ENCODE measurements at places on chromosomes 1 and 21.

DNA sequence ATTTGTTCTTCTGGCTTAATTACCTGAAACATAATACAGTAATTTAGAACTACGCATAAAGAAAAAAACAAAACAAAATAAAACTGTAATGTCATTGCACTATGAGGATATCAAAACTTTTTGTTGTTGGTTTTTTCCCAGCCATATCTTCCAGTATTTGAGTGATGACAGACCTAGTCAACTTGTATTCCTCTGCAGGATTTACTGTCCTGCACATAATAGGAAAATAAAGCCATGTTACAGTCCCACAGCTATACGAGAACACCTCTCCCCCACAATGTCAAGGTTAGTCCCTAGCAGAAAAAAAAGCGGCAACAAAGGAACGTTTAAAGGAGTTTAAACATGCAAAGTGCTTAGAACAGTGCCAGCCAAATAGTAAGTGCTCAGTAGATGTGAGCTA lies 55.3 kb upstream of the PRDX6 start:
- no peak for DNase-seq

- no peak for DNase-seq
Observed at GRCh38 chr1:19650416-19651140, 6.5 kb downstream of the NBL1 start.

DNA sequence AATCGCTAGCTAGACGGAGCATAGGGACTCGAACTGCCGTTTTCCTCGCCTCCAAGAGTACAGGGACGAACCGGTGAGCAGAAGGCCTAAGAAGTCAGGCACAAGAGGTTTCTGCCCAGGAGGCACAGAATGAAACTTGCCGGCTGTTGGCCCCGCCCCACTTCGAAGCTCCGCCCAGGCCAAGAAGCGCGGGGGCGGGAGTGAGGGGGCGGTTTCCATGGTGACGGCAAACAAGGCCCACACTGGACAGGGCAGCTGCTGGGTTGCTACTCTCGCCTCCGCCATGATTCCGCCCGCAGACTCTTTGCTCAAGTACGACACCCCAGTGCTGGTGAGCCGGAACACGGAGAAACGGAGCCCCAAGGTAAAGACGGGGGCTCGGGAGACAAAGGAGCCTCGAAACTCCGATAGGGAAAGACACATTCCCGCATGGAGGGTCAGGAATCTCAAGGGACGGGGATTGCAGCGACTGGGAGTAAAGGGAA lies at the start of gene DNALI1:
Gene DNALI1, plus strand, starts transcription at position 229 of the 485 bp plus-strand sequence. Its CDS starts 55 bp downstream, at position 284.
- DNase-seq, result no peak

DNA sequence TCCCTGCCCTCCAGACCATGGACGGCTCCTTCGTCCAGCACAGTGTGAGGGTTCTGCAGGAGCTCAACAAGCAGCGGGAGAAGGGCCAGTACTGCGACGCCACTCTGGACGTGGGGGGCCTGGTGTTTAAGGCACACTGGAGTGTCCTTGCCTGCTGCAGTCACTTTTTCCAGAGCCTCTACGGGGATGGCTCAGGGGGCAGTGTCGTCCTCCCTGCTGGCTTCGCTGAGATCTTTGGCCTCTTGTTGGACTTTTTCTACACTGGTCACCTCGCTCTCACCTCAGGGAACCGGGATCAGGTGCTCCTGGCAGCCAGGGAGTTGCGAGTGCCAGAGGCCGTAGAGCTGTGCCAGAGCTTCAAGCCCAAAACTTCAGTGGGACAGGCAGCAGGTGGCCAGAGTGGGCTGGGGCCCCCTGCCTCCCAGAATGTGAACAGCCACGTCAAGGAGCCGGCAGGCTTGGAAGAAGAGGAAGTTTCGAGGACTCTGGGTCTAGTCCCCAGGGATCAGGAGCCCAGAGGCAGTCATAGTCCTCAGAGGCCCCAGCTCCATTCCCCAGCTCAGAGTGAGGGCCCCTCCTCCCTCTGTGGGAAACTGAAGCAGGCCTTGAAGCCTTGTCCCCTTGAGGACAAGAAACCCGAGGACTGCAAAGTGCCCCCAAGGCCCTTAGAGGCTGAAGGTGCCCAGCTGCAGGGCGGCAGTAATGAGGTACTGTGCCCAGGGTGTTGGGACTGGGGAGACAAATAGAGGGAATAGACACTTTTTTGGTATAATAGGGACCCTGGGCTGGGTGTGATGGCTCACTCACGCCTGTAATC lies 1.0 kb downstream of the ZBTB48 start:
- no peak for DNase-seq

GRCh38 chr1:226864311-226864710 lies 6.1 kb upstream of the PSEN2 start:
- no peak for DNase-seq

DNA sequence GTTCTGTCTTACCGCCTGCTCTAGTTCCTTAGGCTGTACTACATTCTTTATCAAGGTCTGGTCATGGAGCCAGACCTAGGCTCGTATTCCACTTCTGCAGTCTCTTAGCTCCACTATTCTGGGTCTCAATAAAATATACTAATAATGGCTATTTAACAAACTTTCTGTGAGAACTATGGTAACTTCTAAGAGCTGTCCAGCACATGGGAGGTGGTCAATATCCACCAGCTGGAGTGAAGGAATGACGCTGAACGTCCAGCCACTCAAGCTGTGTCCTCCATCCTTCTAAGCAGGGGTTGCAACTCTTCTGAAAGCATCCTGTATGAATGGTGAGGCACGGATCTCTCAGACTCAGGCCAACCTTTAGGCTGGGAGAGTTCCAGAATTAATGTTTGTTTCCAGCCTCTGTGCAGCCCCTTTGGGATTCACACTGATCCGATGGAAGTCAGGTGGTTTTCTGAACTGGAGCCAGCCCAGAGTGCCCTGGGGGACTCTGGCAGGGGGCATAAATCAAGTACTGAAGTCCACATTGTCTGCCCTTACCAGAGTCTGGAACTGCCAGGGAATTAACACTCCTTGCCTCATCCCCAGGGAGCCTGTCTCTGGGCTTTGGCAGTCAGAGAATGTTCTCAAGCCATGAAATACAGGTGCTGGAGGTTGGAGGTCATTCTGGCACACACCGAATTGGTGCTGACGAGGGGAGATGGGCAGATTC lies 57.4 kb downstream of the BRINP2 start:
- DNase-seq, result no peak

- DNase-seq, result no peak
Observed at GRCh38 chr1:70890408-70890807, 157.2 kb downstream of the PTGER3 start.

GRCh38 chr1:206738370-206739366 lies 31.9 kb upstream of the IL19 start:
- DNase-seq, result no peak

DNA sequence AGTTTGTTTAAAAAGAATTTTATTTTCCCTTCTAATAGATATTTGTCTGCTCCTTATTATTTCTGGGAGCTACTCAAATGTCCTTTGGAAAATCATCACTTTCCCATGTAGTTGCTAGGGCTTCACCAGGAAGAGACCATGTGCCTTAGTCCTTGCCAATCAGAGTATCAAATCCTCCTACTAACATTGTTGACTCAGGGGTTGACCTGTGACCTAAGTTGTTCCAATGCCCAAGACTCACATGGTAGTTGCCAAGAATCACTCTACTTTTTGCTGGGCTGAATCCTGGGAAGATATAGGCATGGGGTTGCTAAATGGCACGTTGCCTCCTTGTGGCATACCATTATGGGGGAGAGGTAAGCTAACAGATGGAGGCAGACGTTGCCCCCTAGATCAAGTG lies 58.2 kb upstream of the FOXD3 start:
- no peak for DNase-seq

- no peak for DNase-seq
Observed at GRCh38 chr1:110595353-110595710, 10.8 kb downstream of the KCNA2 start.

DNA sequence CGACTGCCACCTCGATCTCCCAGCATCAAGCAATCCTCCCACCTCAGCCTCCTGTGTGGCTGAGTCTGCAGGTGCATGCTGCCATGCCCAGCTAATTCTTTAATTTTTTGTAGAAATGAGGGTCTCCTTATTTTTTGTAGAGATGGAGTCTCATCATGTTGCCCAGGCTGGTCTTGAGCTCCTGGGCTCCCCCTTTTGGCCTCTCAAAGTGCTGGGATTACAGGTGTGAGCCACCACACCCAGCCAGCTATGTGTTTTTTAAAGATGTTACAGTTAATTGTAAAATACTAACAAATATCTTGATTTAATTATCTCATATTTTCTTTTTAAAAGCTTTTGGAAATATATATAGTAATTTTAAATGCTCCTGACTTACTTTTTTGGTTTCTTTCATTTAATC lies 181.3 kb upstream of the DMRTA2 start:
- no peak for DNase-seq

- DNase-seq, result no peak
Observed at GRCh38 chr1:56922070-56922469, 43.7 kb downstream of the C8B start.

- no peak for DNase-seq
Observed at GRCh38 chr1:199854686-199855321, 172.7 kb upstream of the NR5A2 start.

GRCh38 chr1:228923973-228924686 lies 188.9 kb downstream of the RHOU start:
- no peak for DNase-seq

GRCh38 chr21:29557931-29558725 lies 259.4 kb downstream of the BACH1 start:
- DNase-seq, result no peak
